ENCODE measurements at places on chromosomes 12 and 14. TPM values are rescaled to one million over a fixed set of nuclear protein-coding genes. Genes with fewer than 3 reads are reported as not detected.
A peak's percentile ranks its signal among the peaks of the same experiment; 100 is the strongest.

GRCh38 chr12:109625131-109625559 is 51.6 kb downstream of the MVK start:
- H3K36me3 ChIP-seq: no peaks in the 10 kb centered on the region
- no peak overlapping the region for H3K4me3 ChIP-seq
- H3K27me3 ChIP-seq: peaks cover 32% of the 10 kb centered on the region

The PARPBP gene
- total RNA-seq: 28.8 TPM

The RNASE3 gene
- not detected for total RNA-seq

- no peaks in the 10 kb centered on the region for H3K27me3 ChIP-seq
- peak overlapping the region; percentile 88 for H3K27ac ChIP-seq
- peak overlapping the region; percentile 66 for H3K4me3 ChIP-seq
- DNase-seq: peak; percentile 83
These were observed 11.7 kb downstream of the TPCN1 start for GRCh38 chr12:113232840-113233585.

GRCh38 chr14:90274808-90275457 is 18.6 kb downstream of the PSMC1 start:
- peak overlapping the region; percentile 89 for H3K27ac ChIP-seq
- peaks cover 25% of the 10 kb centered on the region for H3K36me3 ChIP-seq
- peaks cover 19% of the 10 kb centered on the region for H3K4me1 ChIP-seq
- H3K4me3 ChIP-seq: no peak overlapping the region
- peak; percentile 54 for DNase-seq

DNA sequence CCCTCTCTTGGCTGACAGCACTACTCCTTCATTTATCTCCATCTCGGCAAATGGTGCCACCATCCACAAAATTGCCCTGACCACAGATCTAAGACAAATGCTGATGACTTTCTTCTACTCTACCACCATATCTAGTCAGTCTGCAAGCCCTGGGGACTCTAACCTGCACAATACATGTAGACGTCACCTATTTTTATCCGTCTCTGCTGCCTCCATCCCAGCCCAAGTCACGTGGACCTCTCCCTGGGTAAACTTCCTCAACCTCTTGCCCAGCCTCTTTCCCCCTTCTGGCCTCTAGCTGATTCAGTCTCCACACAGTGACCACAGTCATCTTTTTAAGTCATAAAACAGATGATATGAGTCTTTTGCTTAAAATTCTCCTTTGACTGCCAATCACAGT is 1203.0 kb downstream of the AACS start:
- no peak overlapping the region for H3K27ac ChIP-seq
- no peaks in the 10 kb centered on the region for H3K36me3 ChIP-seq
- no peak for DNase-seq
- H3K4me3 ChIP-seq: no peak overlapping the region

The PLCZ1 gene
- not detected for total RNA-seq

GRCh38 chr12:117805865-117806264 is 162.9 kb downstream of the KSR2 start:
- no peak overlapping the region for H3K4me3 ChIP-seq
- no peak overlapping the region for H3K27ac ChIP-seq
- DNase-seq: no peak
- no peaks in the 10 kb centered on the region for H3K4me1 ChIP-seq
- H3K36me3 ChIP-seq: no peaks in the 10 kb centered on the region

DNA sequence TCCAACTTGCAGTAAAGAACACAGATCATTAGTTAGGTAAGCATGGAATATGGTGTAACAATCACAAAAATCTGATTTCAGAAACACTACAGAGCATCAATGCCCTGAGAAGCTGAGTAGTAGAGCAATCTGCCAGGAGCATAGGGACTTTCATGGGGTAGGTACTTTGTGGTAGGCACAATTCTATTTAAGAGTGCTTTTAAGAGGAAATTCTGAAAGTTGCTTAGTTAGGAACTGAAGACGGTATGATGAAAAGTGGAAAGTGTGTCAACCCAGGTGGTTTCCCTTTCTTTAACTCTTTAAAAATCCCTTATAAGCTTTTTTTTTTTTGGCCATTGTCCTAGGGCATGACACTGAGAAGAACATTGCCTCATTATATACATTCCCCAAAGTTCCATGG is 535.7 kb upstream of the FBXO33 start:
- H3K4me1 ChIP-seq: no peaks in the 10 kb centered on the region
- no peak overlapping the region for H3K27ac ChIP-seq
- H3K4me3 ChIP-seq: no peak overlapping the region
- no peaks in the 10 kb centered on the region for H3K36me3 ChIP-seq

The CD69 gene
- total RNA-seq: 153 TPM

- H3K27me3 ChIP-seq: peaks cover 4% of the 10 kb centered on the region
- H3K27ac ChIP-seq: no peak overlapping the region
- H3K36me3 ChIP-seq: no peaks in the 10 kb centered on the region
- H3K4me1 ChIP-seq: no peaks in the 10 kb centered on the region
These were observed 54.4 kb downstream of the GALNT16 start for GRCh38 chr14:69314327-69314726.

The KRT81 gene
- not detected for total RNA-seq

The SCNN1A gene
- total RNA-seq: 0.20 TPM

DNA sequence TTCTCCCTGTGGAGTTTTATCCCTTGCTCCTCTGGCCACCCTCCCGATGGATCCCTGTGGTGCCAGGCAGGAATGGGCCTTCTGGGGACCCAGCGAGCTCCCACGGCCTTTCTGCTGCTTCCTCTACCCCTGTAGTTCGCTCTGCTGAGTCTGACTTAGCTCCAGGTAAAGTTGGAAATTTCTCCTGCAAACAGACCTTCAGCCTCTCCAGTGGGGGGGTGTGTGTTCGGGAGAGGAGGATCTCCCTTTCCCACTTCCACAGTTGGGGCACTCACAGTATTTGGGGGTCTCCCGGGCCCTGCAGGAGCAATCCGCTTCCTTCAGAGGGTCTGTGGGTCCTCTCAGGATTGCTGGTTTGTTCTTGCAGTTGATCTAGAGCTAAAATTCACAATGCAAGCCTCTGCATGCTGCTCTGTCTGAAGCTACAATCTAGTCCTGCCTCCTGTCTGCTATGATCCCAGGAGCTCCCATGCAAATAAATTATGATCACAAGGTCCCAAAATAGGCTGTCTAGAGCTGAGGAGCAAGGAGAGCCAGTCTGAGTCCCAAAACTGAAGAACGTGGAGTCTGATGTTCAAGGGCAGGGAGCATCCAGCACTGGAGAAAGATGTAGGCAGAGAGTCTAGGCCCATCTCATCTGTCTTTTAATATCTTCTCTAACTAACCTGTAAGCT is 18.3 kb downstream of the MTRFR start:
- DNase-seq: no peak
- H3K4me3 ChIP-seq: no peak overlapping the region
- peaks cover 42% of the 10 kb centered on the region for H3K36me3 ChIP-seq
- no peaks in the 10 kb centered on the region for H3K27me3 ChIP-seq

DNA sequence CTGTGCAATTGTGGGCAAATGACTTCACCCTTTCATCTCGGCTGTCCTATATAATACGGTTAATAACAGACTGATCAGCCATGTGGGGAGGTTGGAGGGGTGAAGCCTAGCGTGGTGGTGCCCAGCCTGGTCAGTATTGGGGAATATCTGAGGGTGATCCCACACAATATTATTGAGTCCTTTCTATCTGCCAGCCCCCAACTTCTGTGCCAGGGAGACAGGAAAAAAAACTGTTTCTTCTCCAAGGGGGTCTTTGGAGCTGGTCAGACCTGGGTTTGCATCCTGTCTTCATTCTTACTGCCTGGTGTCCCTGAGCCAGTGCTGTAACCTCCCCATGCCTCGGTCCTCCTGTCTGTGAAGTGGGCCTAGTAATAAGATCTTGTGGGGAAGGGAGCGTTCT is 6.5 kb downstream of the CYP46A1 start:
- H3K4me3 ChIP-seq: no peak overlapping the region
- peaks cover 2% of the 10 kb centered on the region for H3K4me1 ChIP-seq
- no peak overlapping the region for H3K27ac ChIP-seq
- H3K36me3 ChIP-seq: no peaks in the 10 kb centered on the region

DNA sequence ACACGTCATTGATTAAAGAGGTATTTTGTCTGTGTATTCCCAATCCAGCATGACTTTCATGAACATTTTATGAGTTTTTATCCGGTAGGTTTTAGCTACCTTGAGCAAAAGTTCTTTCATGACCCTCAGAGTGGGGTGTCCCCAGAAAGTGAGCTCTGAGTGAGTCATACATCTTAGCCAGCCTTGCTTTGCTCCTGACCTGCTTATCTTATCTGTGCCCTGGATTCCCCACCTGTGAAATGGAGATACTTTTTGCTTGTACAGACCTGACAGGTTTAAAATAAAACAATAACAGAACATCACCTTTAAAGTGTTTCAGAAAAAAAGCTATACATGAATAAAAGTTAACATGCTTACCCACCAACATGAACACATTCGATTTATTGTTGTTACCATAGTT is 202.8 kb upstream of the SOX5 start:
- no peak for DNase-seq
- H3K27ac ChIP-seq: no peak overlapping the region
- no peaks in the 10 kb centered on the region for H3K27me3 ChIP-seq
- H3K36me3 ChIP-seq: no peaks in the 10 kb centered on the region

- H3K4me1 ChIP-seq: no peaks in the 10 kb centered on the region
- no peaks in the 10 kb centered on the region for H3K36me3 ChIP-seq
- H3K27me3 ChIP-seq: peaks cover 12% of the 10 kb centered on the region
- no peak overlapping the region for H3K4me3 ChIP-seq
- DNase-seq: no peak
These were observed 64.4 kb downstream of the WSCD2 start for GRCh38 chr12:108193493-108193892.

- H3K4me3 ChIP-seq: no peak overlapping the region
- peak overlapping the region; percentile 43 for H3K27ac ChIP-seq
These were observed 45.4 kb upstream of the PCED1B start for GRCh38 chr12:47033789-47034555.

The OR4M1 gene
- not detected for total RNA-seq

GRCh38 chr12:106428384-106428783 is 70.8 kb downstream of the POLR3B start:
- H3K27ac ChIP-seq: no peak overlapping the region
- no peaks in the 10 kb centered on the region for H3K27me3 ChIP-seq
- DNase-seq: no peak
- no peak overlapping the region for H3K4me3 ChIP-seq
- no peaks in the 10 kb centered on the region for H3K4me1 ChIP-seq

- peaks cover 8% of the 10 kb centered on the region for H3K4me1 ChIP-seq
- H3K27me3 ChIP-seq: no peaks in the 10 kb centered on the region
These were observed 213.4 kb downstream of the EGLN3 start for GRCh38 chr14:33737446-33737845.

The TAS2R7 gene
- not detected for total RNA-seq

DNA sequence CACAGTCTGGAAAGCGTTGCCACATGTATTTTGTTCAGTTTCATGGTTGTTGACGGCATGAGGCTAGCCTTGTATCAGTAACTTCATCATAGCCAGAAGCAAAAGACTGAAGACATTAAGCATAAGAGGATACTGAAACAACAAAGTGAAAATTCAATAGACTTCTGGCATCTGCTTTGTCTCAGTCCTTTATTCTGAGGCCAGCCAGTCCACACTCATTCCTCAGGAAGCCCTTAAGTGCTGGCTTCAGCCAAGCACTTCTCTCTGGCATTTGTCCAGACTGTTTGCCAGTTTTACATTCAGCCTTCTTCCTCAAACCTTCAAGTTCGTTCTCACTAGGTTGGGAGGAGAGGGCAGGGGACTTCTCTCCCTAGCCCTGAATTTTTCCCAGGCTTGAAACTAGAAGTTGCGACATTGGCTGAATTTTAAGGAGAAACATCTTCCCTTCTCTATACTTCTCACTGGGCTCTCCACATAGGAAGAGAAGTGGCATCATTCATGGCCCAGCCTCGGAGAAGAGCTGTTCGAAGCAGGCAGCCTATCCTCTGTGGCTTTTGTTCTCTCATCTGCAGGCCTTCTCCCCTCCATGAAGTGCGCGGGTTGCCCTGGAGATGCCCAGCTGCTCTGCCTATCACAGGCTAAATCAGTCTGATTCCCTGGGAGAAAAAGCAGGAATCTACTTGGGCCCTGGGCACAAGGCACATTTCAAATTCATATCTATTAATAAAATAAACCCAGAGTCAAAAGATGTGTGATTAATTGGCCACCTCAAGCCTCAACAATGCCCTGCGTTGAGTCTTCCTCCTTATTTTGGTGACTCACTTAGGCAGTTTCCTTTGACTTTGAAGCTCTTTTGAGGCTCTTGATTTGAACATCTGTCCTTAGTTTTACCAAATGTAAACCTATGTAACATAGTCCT is 130.9 kb upstream of the PLEKHA5 start:
- no peaks in the 10 kb centered on the region for H3K4me1 ChIP-seq
- H3K27ac ChIP-seq: no peak overlapping the region
- no peak overlapping the region for H3K4me3 ChIP-seq
- H3K27me3 ChIP-seq: no peaks in the 10 kb centered on the region

- peaks cover 2% of the 10 kb centered on the region for H3K4me1 ChIP-seq
- no peak overlapping the region for H3K4me3 ChIP-seq
- H3K27me3 ChIP-seq: no peaks in the 10 kb centered on the region
These were observed 113.4 kb downstream of the SPTSSA start for GRCh38 chr14:34348592-34348991.

DNA sequence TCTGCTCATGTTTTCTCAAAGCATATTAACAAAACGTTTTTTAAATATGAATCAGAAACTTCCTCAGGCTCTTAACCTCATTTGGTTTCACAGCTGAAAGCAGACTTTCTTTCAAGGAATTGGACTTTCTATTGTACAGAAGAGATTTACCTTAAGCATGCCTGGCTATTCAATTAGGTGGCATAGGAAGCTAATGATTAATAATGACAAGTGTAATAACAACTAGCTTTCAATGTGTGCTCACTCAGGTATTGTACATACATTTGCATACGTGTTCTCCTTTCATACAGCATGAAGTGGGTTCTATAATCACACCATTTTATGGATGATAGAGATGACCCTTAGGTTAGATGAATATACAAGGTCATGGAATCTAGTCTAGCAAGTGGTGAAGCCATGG is 115.7 kb downstream of the ANO6 start:
- peaks cover 11% of the 10 kb centered on the region for H3K36me3 ChIP-seq
- DNase-seq: no peak
- no peak overlapping the region for H3K4me3 ChIP-seq
- H3K27ac ChIP-seq: no peak overlapping the region
- H3K27me3 ChIP-seq: no peaks in the 10 kb centered on the region
